ENCODE measurements at places on chromosomes 13 and 19. TPM values are rescaled to one million over a fixed set of nuclear protein-coding genes. Genes with fewer than 3 reads are reported as not detected.

- DNase-seq, result no peak
- H3K27ac ChIP-seq, result no peak overlapping the region
- H3K27me3 ChIP-seq, result no peaks in the 10 kb centered on the region
- no peaks in the 10 kb centered on the region for H3K36me3 ChIP-seq
- H3K4me1 ChIP-seq, result no peaks in the 10 kb centered on the region
Observed at GRCh38 chr13:45109102-45109720, 11.1 kb upstream of the GTF2F2 start.

DNA sequence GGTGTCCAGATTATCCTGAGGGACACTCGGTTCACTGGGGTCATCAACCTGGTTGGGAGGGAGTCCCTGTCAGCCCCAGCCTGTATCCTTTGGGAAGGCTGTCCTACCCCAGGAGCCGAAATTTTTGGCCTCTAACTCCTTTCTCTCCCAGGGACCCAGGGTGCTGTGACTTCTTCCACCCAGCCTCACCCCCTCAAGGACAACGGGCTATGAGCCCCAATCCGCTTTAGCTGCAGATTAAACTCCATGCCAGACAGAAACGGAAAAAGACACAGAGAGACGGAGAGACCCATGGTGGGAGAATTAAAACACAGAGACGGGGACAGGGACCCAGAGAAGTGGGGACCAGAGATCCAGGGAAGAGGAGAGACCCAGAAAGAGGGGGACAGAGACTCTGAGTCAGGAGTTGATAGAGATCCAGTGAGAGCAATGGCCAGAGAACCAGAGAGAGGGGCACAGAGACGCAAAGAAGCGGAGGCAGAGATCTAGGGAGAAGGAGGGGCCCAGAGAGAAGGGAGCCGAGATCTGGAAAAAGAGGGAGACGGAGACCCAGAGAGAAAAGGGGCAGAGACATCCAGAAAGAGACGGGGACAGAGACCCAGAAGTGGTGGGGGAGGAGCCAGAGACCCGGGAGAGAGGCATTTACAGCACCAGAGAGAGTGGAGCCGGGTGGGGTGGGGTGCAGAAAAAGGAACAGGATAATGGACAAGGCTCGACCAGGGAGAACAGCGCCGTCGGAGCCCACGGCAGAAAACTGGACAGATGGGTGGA, 703 bp downstream of the SLC17A7 start:
- no peak overlapping the region for H3K27ac ChIP-seq
- DNase-seq, result no peak
- H3K27me3 ChIP-seq, result peaks cover 57% of the 10 kb centered on the region
- H3K4me3 ChIP-seq, result no peak overlapping the region
- H3K36me3 ChIP-seq, result no peaks in the 10 kb centered on the region
- peaks cover 4% of the 10 kb centered on the region for H3K4me1 ChIP-seq

Gene GRK1
- 0.09 TPM for total RNA-seq

Gene CNFN
- total RNA-seq, result 0.87 TPM

Gene FFAR1
- total RNA-seq, result not detected
